ENCODE measurements at places on chromosomes 2 and 18. TPM values are rescaled to one million over a fixed set of nuclear protein-coding genes. Genes with fewer than 3 reads are reported as not detected.
A peak's percentile ranks its signal among the peaks of the same experiment; 100 is the strongest.

DNA sequence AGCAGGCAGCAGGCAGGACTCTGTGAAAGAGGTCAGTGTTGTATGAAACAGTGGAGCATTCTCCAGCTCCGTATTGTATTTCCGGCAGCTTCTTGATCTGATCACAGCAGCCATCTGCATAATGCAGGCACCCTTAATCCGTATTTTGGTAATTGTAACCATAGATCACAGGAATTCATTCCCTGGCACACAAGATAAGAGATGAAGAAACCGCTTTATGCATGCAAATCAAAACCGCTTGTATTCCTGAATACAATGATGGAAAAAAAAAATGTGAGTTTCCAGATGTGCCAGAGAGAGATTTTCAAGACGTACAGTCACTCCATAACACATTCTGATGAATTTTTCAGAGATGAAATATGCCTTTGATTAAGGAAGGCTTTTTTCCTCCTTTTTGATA lies 221.3 kb downstream of the ACKR3 start:
- H3K36me3 ChIP-seq = no peaks in the 10 kb centered on the region
- H3K4me1 ChIP-seq = no peaks in the 10 kb centered on the region
- H3K27ac ChIP-seq = no peak overlapping the region
- no peaks in the 10 kb centered on the region for H3K27me3 ChIP-seq

DNA sequence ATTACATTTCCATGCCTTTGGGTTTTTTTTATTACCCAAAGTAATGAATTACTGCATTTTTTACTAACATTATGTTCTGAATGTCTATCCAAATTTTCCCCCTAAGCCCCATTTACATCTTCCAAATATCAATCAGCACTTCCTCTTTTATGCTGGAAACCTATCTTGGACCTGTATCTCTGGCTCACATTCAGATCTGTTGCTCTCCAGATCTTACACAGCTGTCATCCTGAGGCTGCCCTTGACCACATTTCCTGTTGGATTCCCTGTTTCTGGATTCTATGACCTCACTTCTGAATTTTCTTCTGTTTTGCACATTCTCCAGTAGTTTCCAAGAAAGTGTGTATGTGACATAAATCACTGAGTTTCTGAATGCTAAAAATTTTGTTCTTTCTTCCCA lies 146.7 kb downstream of the PDE1A start:
- H3K4me1 ChIP-seq = no peaks in the 10 kb centered on the region
- DNase-seq = peak; percentile 83
- no peak overlapping the region for H3K27ac ChIP-seq
- H3K36me3 ChIP-seq = no peaks in the 10 kb centered on the region
- no peaks in the 10 kb centered on the region for H3K27me3 ChIP-seq

DNA sequence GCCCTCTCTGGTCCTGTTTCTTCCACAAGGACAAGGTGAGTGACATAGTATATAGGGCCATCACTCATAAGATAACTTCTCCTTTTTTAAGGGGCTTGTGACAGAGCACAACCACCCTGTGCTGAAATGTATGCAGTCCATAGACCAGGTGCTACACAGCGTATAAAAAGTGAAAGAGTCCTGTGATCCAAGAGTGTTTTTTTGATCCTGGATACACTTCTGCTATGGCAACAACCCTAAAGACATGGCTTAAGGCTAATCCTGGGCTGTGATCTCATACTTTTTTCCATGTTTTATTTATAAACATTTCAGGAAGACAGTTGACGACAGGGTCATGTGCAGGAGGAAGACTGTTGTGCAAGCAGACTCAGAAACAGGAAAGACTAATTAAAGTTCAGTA lies 400.5 kb upstream of the TCF4 start:
- no peaks in the 10 kb centered on the region for H3K4me1 ChIP-seq
- H3K4me3 ChIP-seq = no peak overlapping the region
- H3K27me3 ChIP-seq = no peaks in the 10 kb centered on the region
- H3K27ac ChIP-seq = no peak overlapping the region
- no peaks in the 10 kb centered on the region for H3K36me3 ChIP-seq
- peak; percentile 33 for DNase-seq

DNA sequence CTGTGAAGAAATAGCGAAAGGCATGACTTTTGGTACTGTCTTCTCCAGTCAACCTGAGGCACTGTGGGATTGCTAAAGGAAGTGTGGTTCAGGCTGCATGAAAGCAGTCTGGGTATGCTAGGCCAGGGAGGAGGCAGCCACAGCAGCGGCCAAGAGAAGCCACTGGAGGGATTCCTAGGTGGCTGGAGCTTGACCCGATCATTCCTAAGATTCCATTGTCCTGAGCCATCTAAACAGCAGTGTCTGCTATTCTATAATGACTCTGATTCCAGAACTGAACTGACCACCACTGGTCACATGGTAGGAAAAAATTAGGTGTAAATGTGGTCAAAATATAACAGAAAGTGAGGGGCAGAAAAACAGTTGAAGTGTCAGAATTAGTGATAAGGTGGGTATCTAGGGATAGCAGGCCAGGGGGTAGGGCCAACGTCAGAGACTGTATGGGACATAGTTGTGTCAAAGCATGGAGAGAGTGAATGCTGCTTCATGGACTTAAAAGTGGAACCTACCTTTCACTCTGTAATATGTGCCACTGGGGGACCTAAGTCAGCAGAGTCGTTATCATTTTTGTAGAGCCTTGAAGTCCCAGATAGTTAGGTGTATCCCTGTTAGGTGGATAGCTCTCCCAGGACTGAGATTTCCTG lies 204.6 kb downstream of the CTNNA2 start:
- no peaks in the 10 kb centered on the region for H3K27me3 ChIP-seq
- H3K36me3 ChIP-seq = no peaks in the 10 kb centered on the region
- peak; percentile 28 for DNase-seq
- H3K4me1 ChIP-seq = peaks cover 3% of the 10 kb centered on the region

The LRRC30 gene
- not detected for total RNA-seq

The IL1R1 gene
- 110 TPM for total RNA-seq

The SERPINB11 gene
- not detected for total RNA-seq

The UCN gene
- total RNA-seq = 1.2 TPM
